ENCODE measurements at places on chromosomes 3 and 15.

GRCh38 chr15:25790000-25790660 is 73.0 kb downstream of the ATP10A start:
- peak; percentile 62 for DNase-seq

DNA sequence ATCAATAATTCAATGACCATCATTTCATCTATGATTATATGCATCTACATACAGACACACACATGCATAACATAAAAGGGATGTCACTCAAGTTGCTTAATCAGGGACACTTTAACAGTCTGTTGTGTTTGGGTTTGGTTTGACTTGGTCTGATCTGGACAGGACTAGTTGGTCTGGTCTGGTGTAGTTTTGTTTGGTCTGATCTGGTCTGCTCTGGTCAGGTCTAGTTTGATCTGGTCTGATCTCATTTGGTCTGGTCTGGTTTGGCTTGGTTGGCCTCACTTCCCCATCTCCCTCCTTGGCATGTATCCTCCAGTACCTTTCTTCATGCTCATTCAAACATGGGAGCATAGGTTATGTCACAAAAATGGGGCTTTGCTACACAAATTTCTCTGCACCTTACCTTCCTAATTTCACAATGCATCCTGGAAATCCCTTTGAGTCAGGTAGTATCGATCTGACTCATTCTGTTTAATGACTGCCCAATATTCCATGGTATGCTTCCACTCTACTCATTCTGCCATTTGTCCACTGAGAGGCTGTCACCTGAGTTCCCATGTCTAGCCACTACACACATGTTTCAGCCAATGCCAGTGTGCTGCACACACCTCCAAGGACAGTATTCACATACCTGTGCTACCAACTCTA is 73.0 kb upstream of the TPM1 start:
- no peak for DNase-seq

- peak; percentile 63 for DNase-seq
These were observed 18.8 kb downstream of the PLA2G4F start for GRCh38 chr15:42137461-42138261.

GRCh38 chr15:77537006-77537405 is 95.7 kb downstream of the LINGO1 start:
- no peak for DNase-seq

DNA sequence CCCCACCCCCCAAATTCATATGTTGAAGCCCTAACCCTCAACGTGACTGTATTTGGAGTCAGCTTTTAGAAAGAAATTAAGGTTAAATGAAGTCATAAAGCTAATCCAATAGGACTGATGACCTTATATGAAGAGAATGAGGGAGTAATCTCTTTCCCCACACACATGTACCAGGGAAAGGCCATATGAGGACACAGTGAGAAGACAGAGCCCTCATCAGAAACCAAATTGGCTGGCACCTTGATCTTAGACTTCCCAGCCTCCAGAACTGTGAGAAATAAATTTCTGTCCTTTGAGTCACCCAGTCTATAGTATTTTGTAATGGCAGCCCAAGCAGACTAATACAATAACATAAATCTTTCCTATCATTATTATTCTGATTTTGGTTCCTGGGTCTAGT is 194.7 kb upstream of the NANOGP8 start:
- DNase-seq, result no peak

DNA sequence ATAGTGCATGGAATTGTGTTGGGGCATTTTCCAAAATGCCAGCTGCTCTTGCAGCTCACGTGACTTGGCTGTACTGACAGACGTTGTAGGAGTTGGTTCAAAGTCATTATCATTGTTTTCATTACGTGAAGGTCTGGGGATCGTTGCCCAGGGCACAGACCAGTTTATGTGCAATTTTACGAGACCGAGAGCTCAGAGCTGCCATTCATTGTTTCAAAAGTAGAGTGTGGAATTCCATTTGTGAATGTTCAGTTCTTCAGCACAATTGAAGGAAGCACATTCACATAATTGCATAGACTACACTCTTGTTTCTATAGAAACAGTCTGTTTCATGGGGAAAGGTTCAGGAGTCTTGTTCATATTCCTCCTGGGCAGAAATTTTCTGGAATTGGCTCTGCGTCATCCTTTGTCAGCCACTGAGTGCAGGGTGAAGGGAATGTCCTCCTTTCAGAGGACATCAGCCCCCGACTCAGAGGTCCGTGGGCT is 54.5 kb downstream of the GABRG3 start:
- no peak for DNase-seq

- peak; percentile 67 for DNase-seq
These were observed 44.5 kb downstream of the OXNAD1 start for GRCh38 chr3:16309558-16309957.

- DNase-seq, result peak; percentile 57
These were observed 1455.9 kb downstream of the SI start for GRCh38 chr3:163622384-163622783.

DNA sequence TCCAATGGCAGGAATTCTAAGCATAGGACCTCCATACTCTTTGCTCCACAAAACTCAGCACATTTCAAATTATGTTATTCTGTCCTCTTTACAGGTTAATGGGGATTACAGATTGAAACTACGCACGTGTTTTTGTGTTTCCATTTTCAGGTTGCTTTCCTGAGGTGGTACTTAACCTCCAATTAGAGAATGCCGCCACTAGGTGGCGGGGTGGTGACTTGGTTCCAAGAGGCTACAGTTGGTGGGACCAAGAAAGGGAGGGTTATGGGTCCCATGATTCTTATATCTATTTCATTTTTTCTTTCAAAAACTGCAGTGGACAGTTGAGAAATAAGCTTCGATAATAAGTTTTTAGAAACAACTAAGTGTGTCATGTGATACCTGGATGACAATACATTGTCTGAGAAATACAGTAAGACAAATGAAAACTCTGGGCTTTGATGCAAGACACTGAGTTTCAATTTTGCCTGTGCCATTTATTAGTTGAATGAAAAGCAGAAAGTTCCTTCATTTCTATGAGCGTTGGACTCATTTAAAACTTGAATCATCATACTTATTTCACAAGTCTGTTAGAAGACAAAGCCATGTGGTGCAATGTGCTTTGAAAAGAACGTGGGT is 539.0 kb downstream of the FGF12 start:
- DNase-seq, result peak; percentile 38

GRCh38 chr15:40906091-40906990 is 12.1 kb downstream of the VPS18 start:
- peak; percentile 96 for DNase-seq

GRCh38 chr3:156687023-156687422 is 12.6 kb downstream of the TIPARP start:
- DNase-seq, result no peak

DNA sequence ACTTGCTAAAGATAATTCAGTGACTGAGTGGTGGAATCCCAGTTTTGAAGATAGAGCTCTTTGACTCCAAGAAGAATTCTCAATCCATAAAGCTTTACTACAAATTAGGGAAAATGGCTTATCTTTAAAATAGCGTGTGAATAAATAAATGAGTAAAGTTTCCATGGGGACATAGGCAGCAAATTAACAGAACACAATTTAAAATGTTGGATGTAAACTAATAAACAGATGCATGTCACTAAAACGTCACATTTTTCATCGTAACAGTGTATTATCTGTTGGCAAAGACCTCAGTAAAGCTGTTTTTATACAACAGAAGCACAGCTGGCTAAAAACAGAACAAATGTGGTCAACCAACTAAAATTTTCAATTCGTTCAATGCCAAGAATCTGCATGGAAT is 913.9 kb upstream of the CFAP20DC start:
- DNase-seq, result no peak

GRCh38 chr15:69679623-69680228 is 227.1 kb downstream of the RPLP1 start:
- no peak for DNase-seq

- DNase-seq, result no peak
These were observed 28.6 kb upstream of the TGFBR2 start for GRCh38 chr3:30577788-30578187.

DNA sequence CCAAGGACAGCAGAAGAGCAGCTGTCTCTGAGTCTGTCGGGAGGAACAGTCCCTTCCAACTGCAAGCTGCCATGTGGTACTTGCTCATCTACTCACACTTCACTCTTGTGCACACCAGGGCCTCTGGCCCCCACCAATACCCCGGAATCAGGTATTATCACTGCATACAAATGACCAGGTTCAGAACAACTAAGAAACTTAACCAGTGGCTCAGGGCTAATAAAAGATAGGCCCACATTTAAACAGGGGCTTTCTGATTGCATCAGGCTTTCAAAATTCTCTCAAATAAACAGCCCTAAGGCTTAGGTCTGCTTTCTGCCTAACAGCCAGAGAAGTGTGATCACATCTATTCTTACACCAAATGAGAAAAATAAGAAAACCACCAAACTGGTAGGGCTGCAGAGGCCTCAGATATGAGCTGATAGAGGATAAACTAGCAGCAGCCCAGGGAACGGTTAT is 20.7 kb downstream of the CCDC12 start:
- DNase-seq, result peak; percentile 17

DNA sequence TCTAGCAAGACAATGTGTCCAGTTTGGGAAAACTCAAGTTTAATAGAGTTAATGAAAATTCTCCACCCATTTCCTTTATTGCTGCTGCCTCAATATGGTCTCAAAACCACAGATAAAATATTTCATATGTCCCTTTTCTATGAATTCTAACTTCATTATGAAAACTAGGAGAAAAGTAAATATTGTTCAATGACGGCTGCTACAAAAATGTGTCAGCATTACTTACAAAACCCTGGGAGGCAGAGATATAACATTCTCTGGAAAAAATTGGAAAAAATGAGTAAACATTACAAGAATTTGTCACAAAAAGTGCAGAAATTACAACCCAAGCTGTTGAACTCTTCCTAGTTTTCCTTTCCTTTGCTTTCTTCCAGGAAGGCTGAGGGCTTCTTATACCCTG is 22.2 kb upstream of the FBN1 start:
- DNase-seq, result no peak

All from mesenchymal stem cell (in vitro differentiated cells and primary cell).